ENCODE measurements at places on chromosomes 16 and 17. TPM values are rescaled to one million over a fixed set of nuclear protein-coding genes. Genes with fewer than 3 reads are reported as not detected.

GRCh38 chr16:27287887-27288286 is 19.3 kb upstream of the NSMCE1 start:
- DNase-seq, result no peak

GRCh38 chr17:66949501-66949900 is 15.0 kb upstream of the CACNG4 start:
- DNase-seq, result peak; percentile 29

- DNase-seq, result no peak
Observed at GRCh38 chr16:19411298-19411697, 6.4 kb upstream of the TMC5 start.

- DNase-seq, result no peak
Observed at GRCh38 chr16:72015124-72015523, 6.6 kb downstream of the DHODH start.

DNA sequence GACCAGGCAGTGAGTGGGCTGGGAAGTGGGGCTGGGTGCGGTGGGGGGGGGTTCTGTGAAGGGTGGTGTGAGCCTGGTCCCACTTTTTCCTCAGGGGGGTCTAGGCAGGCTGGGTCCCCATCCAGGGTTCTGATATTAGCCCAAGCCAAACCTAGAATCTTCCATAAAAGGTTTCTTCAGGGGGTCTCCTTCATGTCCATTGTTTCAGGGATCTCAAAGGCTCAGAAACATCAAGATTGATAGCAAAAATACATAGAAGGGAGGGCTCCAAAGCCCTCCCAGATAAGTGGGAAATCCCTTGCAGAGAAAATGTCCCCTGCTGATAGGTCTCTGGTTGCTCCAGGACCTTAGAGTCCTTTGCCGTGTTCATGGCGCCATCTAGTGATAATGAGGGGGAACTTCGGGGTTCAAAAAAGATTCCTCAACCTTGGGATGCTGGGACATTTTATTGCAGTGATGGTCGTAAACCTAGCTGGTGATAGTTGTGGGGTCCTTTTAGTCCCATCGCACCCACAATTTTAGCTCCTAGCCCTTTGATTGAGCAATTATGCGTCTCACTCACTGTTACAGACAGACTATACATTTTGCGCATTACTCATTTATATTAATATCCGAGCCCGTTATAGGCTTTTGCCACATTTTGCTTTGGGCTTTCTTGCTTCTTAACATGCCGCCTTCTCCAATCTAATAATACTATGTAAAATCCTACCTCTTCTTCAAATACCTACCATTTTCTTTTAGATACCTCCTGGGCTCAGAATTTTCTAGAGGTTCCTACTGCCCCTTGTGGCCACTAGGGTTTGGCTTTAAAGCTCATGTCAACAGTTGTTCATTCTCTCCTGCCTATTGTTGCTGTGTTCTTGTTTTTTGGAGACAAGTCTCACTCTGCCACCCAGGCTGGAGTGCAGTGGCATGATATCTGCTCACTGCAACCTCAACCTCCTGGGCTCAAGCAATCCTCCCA is 35.1 kb downstream of the IGF2BP1 start:
- peak; percentile 77 for DNase-seq

The UMOD gene
- total RNA-seq, result not detected

The TBCD gene
- total RNA-seq, result 27.0 TPM

The ABCA5 gene
- total RNA-seq, result 0.75 TPM
